ENCODE measurements at places on chromosomes 12 and 14.

- DNase-seq: no peak
Measured at GRCh38 chr12:13101821-13102375, 1.6 kb downstream of the GSG1 start.

DNA sequence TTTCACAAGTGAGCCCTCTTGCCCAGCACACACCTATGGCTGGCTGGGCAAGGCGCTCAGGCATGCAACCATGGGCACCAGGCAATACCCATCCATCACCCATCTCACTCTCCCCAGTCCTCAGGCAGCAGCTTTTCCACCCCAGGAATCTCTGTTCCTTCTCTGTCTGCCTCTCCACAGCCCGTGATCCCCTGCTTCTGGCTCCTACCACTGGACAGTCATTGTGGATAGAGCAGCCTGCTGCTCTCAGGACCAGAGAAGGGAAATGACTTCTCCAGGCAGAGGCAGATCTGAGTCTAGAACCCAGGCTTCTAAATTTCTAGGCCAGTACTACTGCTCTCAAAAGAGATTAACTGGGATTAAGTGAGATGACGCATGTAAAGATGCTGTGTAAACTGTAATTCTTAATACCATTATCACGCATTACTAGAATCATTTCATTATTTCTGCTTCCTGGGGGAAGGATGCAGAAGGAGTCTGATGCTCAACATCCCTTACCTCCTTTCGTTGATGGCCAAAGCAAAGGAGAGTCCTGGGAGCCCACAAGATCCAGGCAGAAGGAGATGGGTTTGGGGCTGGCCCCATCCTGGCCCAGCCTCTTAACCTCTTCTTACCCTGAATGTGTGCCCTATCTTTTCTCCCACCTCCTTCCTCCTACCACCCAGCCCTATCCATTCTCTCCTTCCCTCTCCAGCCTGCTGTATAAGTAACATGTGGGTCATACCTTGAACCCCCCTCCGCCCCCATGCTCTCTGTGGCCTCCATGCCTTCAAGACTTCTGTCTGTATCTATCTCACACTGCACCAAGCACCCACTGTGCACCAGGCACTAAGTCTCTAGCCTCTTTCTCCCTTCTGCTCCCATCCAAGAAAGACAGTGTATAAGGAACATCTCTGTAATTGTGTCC lies 4.8 kb upstream of the AQP5 start:
- DNase-seq: no peak

DNA sequence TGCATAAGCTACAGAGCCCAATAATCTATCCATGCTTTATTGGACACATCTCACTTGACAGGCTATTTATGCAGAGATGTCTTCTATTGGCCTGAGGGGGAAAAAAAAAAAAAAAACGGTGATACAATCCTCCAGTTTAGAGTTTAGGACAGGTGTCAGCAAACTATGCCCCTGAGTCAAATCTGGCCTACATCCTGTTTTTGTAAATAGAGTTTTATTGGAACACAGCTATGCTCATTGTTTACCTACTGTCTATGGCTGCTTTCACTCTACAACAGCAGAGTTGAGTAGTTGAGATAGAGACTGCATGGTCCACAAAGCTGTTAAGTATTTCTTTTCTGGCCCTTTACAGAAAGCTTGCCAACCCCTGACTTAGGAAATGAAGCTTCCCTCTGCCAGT lies 403.1 kb downstream of the C12orf75 start:
- no peak for DNase-seq

DNA sequence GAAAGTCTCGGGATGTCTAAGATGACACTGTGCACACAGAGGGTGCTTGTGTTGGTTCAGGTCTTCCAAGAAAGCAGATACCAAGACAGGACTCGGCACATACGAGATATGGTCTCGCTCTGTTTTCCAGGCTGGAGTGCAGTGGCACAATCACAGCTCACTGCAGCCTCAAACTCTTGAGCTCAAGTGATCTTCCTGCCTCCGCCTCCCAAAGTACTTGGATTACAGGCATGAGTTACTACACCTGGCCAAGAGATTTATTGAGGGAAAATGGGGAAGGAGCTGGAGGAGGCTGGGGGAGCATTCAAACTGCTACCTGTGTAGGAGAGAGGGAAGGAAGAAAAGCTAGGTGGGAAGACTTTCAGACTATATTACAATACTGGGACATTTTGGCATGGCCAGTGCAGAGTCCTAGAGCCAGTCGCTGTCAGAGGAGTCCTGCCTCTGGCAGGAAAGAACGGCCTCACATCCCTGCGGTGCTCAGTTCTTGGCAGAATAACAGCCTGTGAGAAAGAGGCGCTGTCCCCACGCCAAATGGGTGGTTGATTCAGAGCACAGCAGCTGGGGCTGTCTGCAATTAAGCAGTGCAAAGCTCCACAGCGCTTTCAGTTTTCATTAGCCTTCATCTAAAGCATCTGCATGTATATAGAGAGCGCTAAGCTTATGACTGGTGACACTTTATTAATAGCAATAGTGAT lies 18.3 kb downstream of the SLC17A8 start:
- DNase-seq: no peak

GRCh38 chr14:95685978-95686922 lies at the start of gene TCL1B:
TCL1B (plus strand) TSS chr14:95686426; CDS start chr14:95686468, 42 bp downstream.
- no peak for DNase-seq

- no peak for DNase-seq
Measured at GRCh38 chr14:44701563-44702263, 194.6 kb upstream of the FSCB start.

- DNase-seq: no peak
Measured at GRCh38 chr14:94016446-94016976, 9.6 kb upstream of the OTUB2 start.

DNA sequence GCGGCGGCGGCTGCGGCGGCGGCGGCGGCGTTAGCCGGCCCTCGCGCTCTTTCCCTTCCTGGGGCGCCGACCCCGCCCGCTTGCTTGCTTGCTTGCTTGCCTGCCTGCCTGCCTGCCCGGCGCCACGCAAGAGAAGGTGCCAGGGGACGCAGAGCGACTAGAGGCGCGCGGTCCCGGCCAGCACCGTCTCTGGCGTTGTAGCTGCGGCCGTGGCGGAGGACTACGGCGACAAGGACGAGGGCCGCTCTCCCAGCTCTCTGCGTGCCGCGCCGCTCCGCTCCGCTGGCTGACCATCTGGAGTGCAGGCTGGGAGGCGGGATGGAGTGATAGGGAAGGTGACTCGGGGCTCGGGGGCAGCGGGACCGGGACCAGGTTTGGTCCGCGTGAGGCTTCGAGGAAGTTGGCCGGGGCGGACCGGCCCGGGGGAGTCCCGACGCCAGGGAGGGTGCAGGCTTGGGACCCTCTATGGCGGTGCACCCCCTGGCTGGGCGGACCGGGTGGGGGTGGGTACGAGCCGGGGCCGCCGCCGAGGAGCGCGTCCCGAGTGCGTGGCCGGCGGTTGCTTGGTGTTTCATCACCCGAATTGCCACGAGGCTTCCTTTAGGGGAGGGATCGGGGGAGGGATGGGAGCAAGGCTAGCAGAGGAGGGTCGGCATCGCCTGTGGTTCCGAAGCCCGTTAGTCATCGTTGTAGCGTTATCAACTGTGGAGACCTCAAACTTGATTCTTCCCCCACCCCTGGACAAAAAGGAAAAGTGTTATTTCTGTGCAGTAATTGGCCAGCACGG lies 471 bp downstream of the XPOT start:
- no peak for DNase-seq

GRCh38 chr14:68520637-68521556 lies 272.0 kb downstream of the ZFP36L1 start:
- DNase-seq: no peak

DNA sequence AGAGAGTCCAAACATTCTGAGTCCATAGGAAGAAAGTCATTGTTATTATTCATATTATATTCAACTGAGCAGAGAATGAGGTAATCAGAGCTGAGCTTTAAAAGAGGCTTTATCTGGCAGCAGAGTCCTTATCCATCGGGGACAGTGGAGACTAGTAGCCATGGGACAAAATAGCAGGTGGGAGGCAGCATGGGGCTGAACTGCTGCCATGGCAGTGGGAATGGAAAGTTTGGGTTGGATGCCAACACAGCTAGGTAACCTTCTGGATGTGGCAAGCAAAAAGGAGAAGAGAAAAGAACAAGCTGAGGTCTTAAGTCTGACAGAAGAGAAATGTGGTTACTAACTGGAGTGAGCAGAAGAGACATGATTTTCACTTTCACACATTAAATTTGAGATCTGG lies 71.0 kb upstream of the CDKN3 start:
- no peak for DNase-seq

- DNase-seq: no peak
Measured at GRCh38 chr12:3456809-3457208, 34.2 kb upstream of the PRMT8 start.

- DNase-seq: no peak
Measured at GRCh38 chr14:61477712-61478462, 156.5 kb downstream of the PRKCH start.

GRCh38 chr12:2877953-2878732 lies 1.1 kb downstream of the RHNO1 start:
- no peak for DNase-seq

- no peak for DNase-seq
Measured at GRCh38 chr12:63919756-63920155, 75.3 kb downstream of the SRGAP1 start.

- DNase-seq: no peak
Measured at GRCh38 chr14:94761997-94762377, 7.9 kb downstream of the GSC start.

GRCh38 chr12:42756841-42757623 lies 167.5 kb upstream of the PRICKLE1 start:
- no peak for DNase-seq

DNA sequence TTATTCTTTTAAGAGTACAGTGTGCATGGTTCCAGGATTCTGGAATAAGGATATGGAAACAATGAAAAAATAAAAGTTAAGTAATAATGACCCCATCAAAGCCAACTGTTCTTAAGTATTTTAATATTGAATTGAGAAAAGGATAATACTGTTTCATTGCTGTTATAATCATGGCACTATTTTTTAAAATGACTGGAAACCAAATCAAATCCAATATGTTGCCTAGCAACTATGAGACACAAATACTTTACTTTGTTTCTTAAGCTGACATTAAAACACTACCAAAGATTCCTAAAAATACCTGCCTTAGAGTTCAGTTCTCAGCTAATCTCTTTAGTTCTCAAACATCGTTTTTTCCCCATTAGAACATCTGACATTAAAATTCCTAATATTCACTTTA lies 66.4 kb upstream of the OTOGL start:
- no peak for DNase-seq

DNA sequence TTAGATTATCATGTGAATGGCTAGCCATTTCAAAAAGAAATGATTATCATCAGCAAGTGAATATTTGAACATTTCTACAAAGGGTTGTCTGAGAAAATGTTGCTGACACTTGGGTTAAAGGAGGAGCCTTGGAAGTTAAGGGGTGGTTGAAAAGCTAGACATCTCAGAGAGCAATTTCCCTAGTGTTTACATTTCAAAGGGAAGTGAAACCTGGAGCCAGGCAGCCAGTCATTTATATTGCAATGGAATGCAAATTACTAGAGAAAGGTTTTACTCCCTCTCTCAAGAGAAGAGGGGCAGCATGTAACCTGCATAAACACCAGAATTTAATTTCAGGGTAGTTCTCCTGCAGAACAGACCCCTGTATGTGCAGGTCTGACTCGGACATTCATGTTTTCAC lies 279.0 kb downstream of the SLC16A7 start:
- DNase-seq: no peak

GRCh38 chr12:52735816-52736632 lies 32.7 kb upstream of the KRT77 start:
- DNase-seq: no peak

DNA sequence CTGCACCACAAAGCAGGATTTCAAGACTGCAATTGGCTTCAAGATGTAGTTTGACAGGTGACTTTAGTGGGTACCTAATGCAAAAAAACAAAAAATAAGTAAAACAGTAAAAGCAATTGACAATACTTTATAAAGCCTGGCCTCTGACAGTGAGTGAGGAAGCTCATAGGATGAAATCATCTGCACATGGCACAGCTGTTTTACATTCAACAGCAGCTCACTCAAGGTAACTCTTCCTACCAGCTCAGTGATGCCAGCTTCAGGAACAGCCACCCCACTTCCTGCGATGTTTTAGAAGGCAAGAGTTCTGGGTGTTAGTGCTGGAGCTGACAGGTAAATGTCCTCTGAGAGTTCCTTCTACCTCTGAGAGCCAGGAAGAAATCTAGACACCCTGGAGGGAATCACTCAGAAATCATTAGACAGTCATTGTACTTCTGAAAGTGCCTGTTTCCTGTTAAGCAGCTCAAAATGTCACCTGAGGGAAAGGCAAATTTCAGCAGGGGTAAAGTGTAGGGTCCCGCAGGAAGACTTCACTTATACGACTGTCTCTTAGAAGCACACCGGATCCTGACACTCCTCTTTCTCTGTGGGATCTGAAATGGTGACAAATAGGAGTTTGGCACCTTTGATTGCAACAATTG lies 99.9 kb downstream of the FOXN3 start:
- no peak for DNase-seq

- no peak for DNase-seq
Measured at GRCh38 chr14:40354754-40355153, 922.5 kb upstream of the FBXO33 start.

GRCh38 chr12:46843811-46844210 lies 18.0 kb upstream of the SLC38A4 start:
- no peak for DNase-seq

DNA sequence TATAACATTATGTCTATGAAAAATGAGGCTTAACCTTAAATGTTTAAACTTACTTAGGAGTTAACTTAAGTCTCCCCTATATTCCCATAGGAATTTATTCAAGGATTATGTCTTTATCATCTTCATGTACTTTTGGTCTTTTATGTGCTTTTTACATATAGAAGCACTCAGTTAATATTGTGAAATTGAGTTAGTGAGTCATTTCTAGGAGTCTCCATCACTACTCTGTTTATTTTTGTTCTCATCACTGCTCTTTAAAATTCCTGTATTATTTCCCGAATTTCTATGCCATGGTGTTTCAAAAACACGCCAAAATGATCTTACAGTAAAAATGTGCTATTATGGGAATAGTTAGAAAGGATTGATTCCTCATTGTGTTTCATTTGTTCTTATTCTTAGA lies 31.6 kb downstream of the TBC1D15 start:
- no peak for DNase-seq

DNA sequence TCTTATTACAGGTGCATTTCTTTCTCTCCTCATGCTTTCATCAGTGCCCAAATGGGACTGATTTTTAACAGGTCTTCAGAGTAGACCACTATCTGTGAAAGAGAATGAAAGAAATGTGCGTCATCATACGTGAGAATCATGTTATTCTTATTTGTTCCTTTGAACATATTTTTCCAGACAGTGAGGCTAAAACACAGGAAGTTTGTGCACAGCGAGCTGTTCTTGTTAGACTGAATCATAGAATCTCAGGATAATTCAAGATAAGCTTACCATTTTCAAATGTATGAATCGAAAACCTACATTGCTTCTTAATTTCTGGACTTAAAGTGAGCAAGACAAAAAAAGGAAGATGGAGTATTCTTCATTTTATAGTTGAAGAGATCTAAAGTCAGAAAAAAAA lies 383.1 kb downstream of the EGLN3 start:
- no peak for DNase-seq

All from stimulated activated CD4-positive, alpha-beta T cell treated with anti-CD3 and anti-CD28 coated beads, Interleukin-1b, Interleukin-23, amount 100 ng/mL, for 1 hour (primary cell).